Vagina (tissue), 2 donors: ENCODE measurements at places on chromosomes 4 and X. TPM values are rescaled to one million over a fixed set of nuclear protein-coding genes. Genes with fewer than 3 reads are reported as not detected.

The MAB21L2 gene
- 0.25 TPM for total RNA-seq

The PTPN13 gene
- total RNA-seq, result 66.3 TPM

The COQ2 gene
- total RNA-seq, result 4.2 TPM

The TGIF2LX gene
- not detected for total RNA-seq

DNA sequence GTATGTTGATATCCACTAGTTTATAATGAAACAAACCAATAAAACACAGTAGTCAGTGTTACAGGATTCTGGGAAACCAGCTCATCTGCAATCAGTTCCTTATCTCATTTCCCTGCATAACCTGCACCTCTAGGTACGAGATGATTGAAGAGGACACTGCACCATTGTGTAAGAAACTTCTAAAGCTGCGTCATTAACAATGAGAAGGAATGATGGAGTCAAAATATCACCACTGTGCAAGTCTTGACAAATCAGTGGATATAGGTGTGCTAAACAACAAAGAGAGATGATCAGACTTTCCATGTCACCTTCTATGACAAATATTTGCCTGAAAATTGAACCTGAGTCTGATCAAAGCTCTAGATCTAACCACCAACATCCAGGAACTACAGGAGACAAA, 40.7 kb upstream of the DHX15 start:
- DNase-seq, result no peak

GRCh38 chrX:71177327-71177726, 32.7 kb downstream of the NLGN3 start:
- DNase-seq, result no peak
